Naive B cell (primary cell): ENCODE measurements at places on chromosomes 16 and 17.

DNA sequence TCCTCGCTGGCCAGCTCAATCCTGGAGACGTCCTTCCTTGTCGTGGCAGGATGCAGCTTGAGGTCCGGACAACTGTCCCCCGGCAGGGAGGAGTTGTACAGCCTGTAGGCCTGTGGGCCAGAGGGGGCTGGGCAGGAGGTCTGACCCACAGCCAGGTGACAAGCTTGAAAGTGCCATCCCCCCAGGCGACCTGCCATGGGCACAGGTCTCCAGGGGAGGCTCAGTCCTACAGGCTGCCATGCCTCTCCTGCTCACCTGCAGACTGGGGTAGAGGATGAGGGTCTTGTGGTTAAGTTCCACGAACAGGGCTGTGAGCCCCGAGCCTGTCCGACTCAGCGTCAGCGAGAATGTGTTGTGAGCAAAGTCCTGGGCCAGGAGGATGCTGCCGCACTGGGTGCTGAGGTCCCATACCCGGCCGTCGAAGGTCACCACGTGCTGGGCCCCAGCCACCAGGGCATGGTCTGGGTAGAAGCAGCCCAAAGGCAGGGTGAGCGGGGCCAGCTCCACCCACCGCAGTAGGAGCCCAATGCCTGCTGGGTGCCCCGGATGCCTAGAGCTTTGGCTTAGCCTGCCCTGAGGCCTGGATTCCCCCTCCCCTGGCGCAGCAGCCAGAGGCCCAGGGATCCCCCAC, 39.8 kb downstream of the RMI2 start:
- DNase-seq = no peak

GRCh38 chr16:50678531-50678930, 2.6 kb downstream of the SNX20 start:
- DNase-seq = no peak

GRCh38 chr17:81513753-81514488, 1.3 kb upstream of the ACTG1 start:
- DNase-seq = no peak

DNA sequence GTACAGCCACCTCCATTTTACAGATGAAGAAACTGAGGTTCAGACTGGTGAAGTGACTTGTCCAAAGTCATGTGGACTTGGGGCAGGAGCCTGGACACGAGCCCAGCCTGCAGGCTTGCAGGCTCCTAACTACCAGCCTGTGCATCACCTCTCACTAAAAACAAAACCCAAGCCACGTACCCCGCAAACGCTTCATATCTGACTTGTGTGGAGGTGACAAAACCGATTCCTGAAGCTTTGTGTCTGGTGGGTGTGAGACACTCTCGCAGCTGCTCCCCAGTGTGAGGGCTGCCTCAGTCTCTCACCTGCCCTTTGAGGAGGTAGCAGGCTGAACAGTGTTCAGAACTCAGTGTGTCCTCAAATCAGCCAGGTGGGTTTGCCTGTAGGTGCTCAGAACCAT, 8.4 kb downstream of the HNF1B start:
- no peak for DNase-seq

DNA sequence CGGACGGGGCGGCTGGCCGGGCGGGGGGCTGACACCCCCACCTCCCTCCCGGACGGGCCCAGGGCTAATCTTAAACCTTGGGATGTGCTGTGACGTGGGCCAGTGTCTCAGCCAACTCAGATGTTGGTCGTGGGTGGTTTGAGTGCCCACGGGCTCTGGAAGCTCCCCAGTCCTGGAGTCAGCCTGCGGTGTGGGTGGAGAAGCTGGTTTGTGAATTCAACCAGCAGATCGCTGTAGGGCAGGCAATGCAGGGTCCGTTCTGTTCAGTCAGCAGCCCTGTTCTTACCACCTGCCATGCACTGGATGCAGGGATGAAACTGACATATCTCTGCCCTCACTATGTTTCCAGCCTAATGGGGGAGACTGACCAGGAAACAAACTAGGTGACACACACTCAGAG, 8.0 kb upstream of the ZNF500 start:
- no peak for DNase-seq

DNA sequence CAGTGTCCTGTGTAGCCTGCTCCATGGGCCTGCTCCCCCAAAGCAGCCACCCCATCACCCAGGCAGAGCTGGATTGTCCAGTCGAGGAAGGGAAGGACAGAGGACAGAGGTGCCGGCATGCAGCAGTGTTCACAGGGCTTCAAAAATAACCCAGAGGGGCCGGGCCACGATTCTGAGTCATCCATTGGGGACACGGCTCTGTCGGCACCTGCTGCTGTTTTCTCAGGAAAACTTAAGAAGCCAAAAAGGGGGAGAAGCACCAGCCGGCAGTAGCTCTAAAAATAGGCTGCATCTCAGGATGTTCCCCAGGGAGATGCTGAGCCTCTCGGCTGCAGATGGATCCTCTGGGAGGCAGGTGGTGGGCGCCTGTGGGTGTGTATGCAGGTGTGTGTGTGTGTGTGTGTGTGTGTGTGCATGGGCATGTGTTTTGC, 1.6 kb downstream of the CA7 start:
- DNase-seq = no peak

- DNase-seq = no peak
Measured at GRCh38 chr16:65075877-65076276, 46.0 kb downstream of the CDH11 start.

DNA sequence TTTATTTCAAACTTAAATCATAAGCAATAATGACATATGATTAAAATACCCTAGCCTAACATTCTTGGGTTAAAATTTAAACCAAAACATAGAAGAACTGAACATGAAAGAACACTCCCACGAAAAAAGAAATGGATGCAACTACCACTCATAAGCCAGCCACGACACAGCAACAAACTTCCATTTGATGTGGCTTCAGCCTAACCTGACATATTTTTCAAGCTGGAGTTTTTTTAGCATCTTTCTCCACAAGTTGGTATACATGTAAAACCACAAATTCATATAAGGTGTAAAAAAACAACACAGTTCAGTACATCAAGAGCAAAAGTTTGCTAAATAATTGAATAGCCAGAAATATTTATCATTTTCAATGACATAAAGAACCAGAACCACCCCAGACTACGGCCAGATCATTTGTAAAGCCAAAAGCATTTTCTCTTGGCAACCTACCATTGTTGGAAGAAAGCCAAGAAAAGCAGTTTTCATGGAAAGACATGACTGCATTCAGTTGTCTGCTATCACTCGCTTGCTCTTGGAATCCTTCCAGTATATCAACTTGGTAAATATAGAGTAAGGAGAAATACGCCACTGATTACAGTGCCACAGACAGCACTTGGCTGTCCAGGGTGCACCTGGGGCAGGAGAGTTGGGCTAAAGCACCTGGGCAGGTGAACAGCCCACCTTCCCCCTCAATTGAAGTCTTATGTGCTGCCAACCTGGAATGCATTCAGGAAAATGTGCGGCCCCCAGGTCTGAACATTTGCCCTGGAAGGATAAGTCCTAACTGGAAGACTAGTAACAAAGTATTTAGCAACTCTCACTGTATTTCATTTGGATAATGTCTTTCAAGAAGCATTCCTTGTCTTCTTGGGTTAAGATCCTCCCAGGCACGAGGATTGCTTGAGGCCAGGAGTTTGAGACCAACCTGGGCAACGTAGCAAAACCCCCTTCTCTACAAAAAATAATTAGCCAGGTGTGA, 60.5 kb downstream of the CREBBP start:
- DNase-seq = no peak

- DNase-seq = no peak
Measured at GRCh38 chr16:85640585-85640984, 27.5 kb downstream of the GSE1 start.

GRCh38 chr17:10899281-10899680, 61.4 kb upstream of the PIRT start:
- no peak for DNase-seq
